ENCODE measurements at places on chromosomes 12 and 14. TPM values are rescaled to one million over a fixed set of nuclear protein-coding genes. Genes with fewer than 3 reads are reported as not detected.

DNA sequence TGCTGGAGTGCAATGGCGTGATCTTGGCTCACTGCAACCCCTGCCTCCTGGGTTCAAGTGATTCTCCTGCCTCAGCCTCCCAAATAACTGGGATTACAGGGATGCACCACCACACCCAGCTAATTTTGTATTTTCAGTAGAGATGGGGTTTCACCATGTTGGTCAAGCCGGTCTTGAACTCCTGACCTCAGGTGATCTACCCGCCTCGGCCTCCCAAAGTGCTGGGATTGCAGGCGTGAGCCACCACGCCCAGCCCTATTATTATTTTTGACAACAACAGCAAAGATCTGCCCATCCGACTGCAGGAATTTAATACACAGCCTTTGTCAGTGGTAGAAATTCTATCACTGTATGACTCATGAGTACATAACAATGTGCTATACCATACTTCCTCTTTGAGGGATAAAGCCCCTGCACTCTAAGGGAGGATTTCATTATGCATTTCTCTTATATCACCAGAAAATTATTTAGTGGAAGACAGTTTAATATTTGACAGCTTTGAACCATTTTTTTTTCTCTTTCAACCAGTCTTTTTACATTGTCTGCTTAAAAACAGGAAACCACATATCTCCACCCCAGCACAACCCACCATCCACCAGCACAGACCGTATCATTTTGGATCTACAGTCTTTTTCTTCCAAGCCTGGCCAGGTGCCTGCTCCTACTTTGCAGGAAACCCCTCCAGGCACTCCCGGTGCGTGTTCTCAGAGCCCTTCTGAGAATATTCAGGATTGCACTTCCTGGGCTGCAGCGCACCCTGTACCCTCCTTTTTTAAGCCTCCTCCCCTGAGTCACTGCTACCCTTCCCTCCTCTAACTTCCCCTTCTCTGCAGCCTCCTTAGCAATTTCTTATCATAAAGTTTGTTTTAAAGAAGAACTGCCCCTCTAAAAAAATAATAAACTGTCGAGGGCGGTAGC, 594 bp downstream of the ARHGDIB start:
- DNase-seq = no peak

DNA sequence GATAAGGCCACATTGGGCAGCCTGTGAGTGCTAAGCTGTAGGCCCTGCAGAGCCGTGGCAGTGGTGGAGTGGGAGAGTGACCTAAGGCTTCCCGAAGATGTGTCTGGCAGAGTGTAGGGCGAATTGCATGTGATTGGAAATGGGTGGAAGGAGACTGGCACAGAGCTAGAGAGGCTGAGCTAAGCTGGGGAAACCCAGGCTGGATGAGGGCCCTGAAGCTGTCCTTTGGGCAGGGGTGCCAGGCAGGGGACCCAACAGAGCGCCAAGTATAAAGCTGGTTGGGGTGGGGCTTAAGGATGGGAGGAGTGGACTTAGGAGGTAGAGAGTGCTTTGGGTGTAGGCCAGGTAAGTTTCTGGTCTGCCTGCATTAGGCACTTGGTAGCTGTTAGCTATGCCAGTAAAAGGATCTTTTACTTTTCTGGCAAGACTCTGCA, 47.9 kb downstream of the WDR20 start:
- no peak for DNase-seq

DNA sequence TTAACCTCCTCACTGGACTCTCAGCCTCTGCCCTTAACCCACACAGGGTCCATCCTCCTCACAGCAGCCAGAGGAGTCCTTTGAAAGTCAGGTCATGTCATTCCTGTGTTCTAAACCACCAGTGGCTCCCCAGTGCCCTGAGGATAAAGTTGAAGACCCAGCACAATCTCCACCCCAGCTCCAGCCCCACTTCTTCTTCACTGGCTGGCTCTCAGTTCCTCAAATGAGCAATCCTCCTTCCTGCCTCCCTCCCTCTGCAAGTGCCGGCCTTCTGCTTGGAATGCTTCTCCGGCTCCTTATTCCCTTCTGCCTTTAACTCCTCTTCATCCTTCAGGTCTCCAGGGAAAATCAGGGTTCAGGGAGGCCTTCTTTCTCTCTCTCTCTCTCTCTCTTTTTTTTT, 32.0 kb upstream of the SPPL3 start:
- DNase-seq = no peak

GRCh38 chr14:93832081-93832480, 43.8 kb upstream of the PRIMA1 start:
- no peak for DNase-seq

GRCh38 chr14:99578541-99579101, 25.4 kb downstream of the CCDC85C start:
- no peak for DNase-seq

DNA sequence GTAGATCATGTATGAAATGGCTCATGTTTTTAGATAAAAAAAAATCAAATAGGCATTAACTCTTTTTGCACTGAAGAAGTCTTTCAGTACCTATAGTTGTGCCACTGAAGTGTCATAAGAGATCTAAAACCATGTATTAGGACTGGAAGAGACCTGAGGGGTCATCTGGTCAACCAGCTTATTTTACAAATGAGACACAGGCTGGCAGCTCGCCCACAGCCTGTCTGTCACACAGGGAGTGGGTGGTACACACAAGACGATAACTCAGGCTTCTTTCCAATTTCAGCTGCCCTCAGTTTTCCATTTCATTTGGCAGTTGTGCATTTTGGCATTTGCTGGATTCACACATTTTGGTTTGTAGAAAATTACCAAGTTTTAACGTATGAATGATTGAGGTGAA, 34.7 kb downstream of the C12orf75 start:
- DNase-seq = peak; percentile 16

GRCh38 chr12:68458866-68459265, 126.7 kb upstream of the MDM1 start:
- DNase-seq = no peak

CFAP251 gene
- total RNA-seq = 2.9 TPM

RNASE4 gene
- 0.38 TPM for total RNA-seq

All from H1 (cell line).